ENCODE measurements at places on chromosomes 5 and 9.

DNA sequence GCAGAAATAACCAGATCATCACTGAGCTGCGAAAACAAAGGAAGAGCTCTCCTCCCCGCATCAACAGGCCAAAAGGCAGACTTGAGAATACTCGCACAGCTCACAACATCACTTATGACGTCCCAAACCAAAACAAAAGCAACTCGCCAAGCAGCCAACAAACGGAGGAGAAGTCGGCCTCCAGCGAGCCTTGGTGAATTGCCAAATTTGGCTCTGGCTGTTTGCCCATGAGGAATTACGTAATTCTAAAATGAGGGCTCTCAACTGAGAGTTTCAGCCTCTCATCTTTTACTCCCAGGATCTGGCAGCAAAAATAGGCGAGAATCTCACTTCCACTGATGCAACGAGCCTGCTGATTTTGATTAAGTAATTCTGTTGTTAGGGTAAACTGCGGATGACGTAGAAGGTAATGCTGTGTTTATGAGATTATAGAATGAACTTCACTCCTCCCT is 51.7 kb upstream of the SEMA6A start:
- DNase-seq = no peak

DNA sequence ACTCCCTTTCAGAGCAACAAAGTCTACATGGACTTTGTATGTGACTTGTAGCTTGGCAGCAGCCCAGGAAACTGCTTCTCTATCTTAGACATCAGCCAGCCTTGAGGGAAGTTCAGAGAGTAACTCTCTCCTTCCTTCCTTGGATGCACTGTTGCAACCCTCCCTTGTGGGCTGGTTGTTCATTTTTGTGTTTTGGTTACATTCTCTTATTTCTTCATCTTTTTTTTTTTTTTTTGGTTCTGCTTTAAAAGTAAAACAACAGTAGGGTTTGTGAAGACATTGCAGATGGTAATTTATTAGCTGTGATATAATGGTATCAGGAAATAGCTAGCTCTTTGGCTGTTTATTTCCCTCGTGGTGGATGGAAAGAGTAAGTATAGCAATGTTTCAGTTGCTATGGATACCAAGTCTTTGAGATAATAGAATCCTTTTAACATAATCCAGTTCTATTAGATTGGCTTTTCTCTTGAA is 97.9 kb upstream of the MAMDC2 start:
- DNase-seq = no peak

DNA sequence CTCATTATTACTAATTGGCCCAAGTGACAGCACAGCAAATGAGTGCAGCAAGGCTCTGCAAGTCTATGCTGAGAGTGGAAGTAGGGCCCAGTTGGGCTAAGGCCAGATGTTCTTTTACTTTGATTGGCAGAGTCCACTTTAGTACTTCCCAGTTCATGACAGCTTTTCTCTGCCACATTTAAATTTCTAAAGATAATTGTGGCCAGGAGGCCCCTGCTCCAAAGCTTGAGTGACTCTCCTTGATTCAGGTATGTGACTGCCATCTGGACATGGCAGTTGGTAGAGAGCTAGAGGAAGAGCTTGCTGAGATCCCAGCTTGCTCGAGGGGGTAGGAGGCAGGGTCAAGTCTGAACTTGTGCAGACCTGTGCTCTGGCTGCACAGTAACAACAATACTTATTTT is 154.1 kb downstream of the CARTPT start:
- no peak for DNase-seq

DNA sequence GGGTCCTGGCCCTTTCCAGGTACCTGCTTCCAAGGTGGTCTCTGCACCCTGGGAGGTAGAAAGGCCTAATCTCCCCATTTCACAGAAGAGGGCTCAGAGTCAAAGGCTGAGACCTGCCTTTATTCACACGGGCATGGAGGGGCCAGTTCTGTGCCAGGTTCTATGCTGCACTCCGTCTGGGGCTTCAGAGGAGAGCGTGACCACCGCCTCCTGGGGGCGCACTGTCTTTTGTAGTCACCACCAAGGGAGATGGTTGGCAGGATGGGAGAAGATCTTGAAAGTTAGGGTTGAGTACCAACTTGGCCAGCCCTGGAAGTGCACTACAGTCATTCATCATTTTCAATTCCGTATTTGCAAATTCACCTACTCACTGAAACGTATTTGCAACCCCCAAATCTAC is 23.7 kb upstream of the PRDM12 start:
- DNase-seq = no peak

- DNase-seq = no peak
These were observed 216.8 kb upstream of the PIK3R1 start for GRCh38 chr5:67998709-67999261.

DNA sequence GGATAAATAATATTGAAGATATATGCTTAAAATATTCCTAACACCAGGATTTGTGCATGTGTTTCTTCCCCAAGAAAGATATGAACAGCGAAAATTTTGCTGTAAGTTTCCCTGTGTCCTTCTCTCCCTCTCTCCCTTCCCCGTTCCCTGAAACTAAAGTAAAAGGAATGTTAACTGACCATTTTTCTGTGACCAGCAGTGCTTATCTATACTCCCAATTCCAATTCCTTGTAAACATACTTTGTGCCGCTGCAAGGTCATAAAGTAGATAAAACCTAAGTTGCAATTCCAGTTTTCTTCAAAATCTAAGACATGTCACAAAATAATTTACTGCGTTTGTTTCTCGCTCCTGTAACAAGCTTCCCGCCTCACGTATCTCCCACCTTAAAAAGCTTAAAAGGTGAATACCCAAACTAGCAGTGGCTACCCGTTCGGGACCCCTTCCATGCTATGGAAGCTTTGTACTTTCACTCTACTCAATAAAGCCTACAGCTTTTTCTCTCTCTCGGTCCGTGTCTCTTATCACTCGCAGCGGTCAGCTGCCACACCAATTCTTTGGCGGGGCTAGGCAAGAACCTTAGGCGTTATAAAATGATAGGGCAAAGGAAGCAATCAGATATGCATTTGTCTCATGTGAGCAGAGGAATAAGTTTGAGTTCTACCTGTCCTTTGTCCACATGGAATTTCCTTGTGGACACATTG is 1798.0 kb downstream of the EFNA5 start:
- no peak for DNase-seq

- DNase-seq = no peak
These were observed 127.3 kb downstream of the XRCC4 start for GRCh38 chr5:83204651-83205050.

- DNase-seq = no peak
These were observed 5.1 kb upstream of the ERGIC1 start for GRCh38 chr5:172828911-172829431.

DNA sequence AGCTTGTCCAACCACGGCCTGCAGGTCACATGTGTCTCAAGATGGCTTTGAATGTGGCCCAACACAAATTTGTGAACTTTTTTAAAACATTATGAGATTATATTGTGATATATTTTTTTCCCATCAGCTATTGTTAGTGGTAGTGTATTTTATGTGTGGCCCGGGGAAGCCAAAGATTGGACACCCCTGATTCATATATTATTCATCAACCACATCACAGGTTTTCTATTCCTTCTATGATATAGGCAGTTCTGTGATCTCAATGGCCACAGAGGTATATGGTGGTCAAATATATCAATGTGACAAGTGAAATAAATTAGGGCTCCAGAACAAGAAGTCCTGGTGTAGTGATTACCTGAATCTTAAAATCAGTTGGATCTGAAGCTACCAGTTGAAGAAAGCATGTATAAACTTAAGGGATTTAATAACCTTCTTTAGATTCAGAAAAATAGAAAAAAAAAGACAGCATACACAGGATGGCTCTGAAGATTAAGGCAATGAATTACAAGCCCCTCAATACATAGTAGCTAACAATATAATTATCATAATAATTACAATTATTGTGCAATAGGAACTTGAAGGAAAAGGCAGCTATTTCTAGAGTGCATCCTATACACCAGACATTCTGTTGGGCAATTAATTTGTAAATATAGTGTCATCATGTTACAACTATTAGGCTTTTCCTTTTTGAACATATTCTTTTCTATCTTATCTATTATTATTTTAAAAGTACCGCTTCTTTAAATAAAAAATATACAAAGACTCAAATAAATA is 530.4 kb upstream of the PTPRD start:
- DNase-seq = no peak

DNA sequence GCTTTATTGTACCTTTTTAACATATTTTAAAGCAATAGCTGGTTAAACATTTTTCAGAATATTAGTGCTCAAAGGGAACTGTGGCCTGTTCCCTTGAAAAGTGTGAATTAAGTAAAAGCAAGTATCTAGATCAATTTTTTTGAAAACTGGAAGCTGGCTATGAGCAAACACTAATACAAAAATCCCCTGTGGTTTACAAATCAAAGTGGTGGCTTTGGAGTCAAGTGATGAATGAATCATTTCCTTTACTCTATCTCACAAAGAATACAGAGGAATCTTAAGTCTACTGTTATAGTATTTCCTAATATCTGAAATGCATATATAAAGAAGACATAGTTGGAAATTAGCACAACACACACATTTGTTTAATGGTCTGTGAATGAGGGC is 212.4 kb upstream of the C9orf72 start:
- DNase-seq = no peak

- peak; percentile 13 for DNase-seq
These were observed 69.3 kb downstream of the HSD17B3 start for GRCh38 chr9:96232539-96233241.

DNA sequence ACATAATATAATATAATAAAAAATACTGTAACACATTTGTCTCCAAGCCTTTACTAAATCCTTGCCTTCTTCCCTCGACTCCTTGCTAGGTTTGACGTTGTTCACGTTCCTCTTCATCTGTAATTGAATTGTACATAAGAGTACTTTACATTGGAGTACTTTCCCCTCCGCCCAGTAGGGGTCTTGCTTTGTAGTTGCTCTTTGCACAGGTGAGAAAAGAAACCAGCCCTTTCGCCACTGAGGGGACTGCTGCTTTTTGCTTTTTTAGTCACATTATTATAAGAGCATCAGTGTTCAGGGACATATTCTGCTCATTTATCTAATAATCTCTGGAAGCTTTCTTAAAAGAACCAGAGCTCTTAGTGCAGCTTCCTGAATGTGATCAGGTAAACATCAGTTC is 115.0 kb downstream of the CETN3 start:
- DNase-seq = no peak
